Memory B cell (primary cell): ENCODE measurements at places on chromosomes 7 and 10.

DNA sequence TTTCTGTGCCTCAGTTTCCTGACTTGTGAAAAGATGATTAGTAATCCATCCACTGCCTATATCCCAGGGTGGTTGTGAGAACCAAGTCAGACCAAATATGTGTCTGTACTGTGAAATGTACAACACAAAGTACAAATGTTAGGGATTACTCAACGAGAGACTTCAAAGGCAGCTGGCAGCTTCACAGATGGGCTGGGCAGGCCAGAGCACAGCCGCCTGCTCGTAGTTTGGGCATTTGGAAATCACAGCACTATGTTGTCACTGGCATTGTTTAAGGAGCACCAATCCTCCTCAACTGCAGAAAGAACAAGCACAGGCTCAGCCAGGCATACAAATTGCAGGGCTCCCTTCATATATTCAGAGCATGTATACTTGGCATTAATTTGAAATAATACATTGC lies 64.5 kb upstream of the C10orf90 start:
- H3K27me3 ChIP-seq: no peaks in the 10 kb centered on the region
- no peak overlapping the region for H3K27ac ChIP-seq
- H3K36me3 ChIP-seq: no peaks in the 10 kb centered on the region
- no peak overlapping the region for H3K4me3 ChIP-seq

DNA sequence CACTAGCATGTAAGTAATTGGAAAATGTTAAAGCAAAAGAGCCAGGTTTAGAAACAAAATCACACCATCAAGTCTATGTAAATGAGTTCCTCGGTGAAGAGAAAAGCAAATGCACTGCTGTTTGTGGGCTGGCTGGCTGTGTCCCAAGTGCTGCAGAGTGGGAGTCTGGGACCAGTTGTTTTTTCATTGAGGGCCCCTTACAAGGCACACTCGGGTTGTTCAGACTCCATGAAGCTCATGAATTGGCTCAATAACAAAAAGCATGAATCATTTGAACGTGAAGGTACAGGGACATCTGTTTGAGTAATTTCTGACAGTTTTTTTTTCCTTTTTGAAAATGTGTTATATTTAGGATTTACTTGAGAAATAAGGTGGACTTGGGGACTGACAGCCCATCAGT lies 28.0 kb downstream of the GRK5 start:
- no peak overlapping the region for H3K4me3 ChIP-seq
- DNase-seq: no peak
- H3K36me3 ChIP-seq: peaks cover 9% of the 10 kb centered on the region
- peaks cover 40% of the 10 kb centered on the region for H3K4me1 ChIP-seq
- H3K27me3 ChIP-seq: no peaks in the 10 kb centered on the region
- H3K27ac ChIP-seq: peak overlapping the region; percentile 80

GRCh38 chr7:111239437-111239836 lies 148.5 kb downstream of the LRRN3 start:
- H3K4me3 ChIP-seq: no peak overlapping the region
- H3K4me1 ChIP-seq: peaks cover 14% of the 10 kb centered on the region
- H3K27ac ChIP-seq: peak overlapping the region; percentile 1
- no peaks in the 10 kb centered on the region for H3K27me3 ChIP-seq

DNA sequence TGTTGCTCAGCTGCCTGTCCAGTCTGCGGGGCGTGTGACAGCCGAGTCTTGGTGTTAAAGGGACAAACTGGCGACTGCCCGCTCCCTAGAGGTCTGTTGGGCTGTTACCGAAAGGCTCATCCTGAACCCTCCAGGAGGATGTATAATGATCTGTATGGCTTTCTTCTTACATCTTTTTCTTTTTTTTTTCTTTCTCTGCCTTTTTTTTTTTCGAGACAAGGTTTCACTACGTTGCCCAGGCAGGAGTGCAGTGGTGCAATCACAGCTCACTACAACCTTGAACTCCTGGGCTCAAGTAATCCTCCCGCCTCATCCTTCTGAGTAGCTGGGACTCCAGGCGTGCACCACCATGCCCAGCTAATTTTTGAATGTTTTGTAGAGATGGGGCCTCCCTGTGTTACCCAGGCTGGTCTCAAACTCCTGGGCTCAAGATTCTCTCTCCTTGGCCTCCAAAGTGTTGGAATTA lies 857 bp downstream of the INTS15 start:
- H3K4me1 ChIP-seq: peaks cover 9% of the 10 kb centered on the region
- no peak for DNase-seq
- H3K27ac ChIP-seq: peak overlapping the region; percentile 77
- peak overlapping the region; percentile 88 for H3K4me3 ChIP-seq

DNA sequence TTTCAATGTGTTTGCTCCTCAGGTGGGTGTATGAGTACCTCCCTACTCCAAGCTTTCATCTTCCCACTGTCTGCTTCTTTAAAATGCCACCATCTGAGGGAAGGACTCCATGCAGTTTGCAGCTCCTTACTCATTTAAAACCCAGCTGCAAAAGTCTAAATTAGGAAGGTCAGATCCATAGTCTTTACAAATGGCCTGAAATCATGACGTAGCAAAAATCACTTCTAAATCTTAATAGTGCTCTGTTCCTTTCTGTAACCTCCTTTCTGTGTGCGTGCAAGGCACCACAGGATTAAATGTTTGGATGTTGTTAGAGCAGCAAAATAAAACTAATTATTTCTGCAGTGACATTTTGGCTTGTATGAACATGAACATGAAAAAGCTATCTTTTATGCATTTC lies 366.9 kb upstream of the IGFBP3 start:
- H3K4me1 ChIP-seq: no peaks in the 10 kb centered on the region
- H3K27me3 ChIP-seq: no peaks in the 10 kb centered on the region
- H3K27ac ChIP-seq: no peak overlapping the region
- H3K4me3 ChIP-seq: no peak overlapping the region
- no peak for DNase-seq

GRCh38 chr10:58465629-58466028 lies 47.0 kb upstream of the BICC1 start:
- peaks cover 2% of the 10 kb centered on the region for H3K27me3 ChIP-seq
- H3K4me3 ChIP-seq: no peak overlapping the region
- H3K4me1 ChIP-seq: no peaks in the 10 kb centered on the region
- H3K27ac ChIP-seq: no peak overlapping the region
- H3K36me3 ChIP-seq: no peaks in the 10 kb centered on the region
- no peak for DNase-seq

- no peak overlapping the region for H3K27ac ChIP-seq
- H3K27me3 ChIP-seq: peaks cover 1% of the 10 kb centered on the region
- no peak overlapping the region for H3K4me3 ChIP-seq
Measured at GRCh38 chr7:87810130-87810529, 66.0 kb downstream of the SLC25A40 start.

DNA sequence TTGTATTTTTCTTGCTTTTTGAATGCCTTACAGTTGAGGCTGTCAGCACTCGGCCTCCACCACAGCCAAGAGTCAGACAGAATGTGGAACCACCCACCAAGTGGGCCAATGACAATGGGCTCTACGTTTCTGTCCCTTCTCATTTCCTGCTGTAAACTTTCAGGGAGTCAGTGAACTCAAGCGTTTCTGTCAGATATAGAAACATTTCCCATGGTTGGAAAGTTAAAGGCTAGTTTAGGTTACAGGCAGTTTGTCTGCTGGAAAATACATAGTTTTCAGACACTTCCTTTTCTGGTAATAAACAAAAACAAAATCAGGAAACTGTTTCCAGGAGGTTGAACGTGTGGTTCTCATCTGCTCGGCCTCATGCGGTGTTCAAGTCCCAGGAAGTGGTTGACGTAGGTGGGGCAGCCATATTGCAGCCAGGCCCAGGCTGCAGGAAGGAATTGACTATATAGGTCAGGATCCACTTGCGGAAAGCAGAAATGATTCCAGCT lies 245.1 kb downstream of the CAMK1D start:
- H3K4me1 ChIP-seq: peaks cover 46% of the 10 kb centered on the region
- H3K27ac ChIP-seq: peak overlapping the region; percentile 54
- no peak for DNase-seq

DNA sequence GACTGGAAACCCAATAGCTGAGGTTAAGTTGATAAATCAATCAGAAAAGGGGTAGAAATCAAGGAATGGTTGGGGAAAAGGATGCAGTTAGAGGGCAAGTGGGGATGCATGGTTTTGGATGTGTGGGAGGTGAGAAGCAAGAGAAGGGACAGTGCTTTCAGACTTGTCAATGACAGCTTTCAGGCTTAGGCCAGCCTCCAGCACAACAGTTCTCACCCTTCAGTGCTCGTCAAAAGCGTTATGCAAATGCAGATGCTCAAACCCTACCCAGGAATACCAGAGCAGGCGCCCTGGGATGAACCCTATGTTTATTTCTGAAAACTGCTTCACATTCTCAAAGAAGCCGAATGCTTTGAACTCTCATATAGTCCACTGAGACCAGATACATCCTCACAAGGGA lies 74.0 kb downstream of the AOAH start:
- peaks cover 2% of the 10 kb centered on the region for H3K36me3 ChIP-seq
- no peak for DNase-seq
- H3K27me3 ChIP-seq: peaks cover 12% of the 10 kb centered on the region

- no peak for DNase-seq
- H3K27ac ChIP-seq: no peak overlapping the region
- no peaks in the 10 kb centered on the region for H3K36me3 ChIP-seq
- H3K27me3 ChIP-seq: peaks cover 3% of the 10 kb centered on the region
- no peaks in the 10 kb centered on the region for H3K4me1 ChIP-seq
- H3K4me3 ChIP-seq: no peak overlapping the region
Measured at GRCh38 chr10:99364125-99364524, 35.0 kb downstream of the CNNM1 start.

- H3K4me3 ChIP-seq: no peak overlapping the region
- DNase-seq: no peak
- H3K36me3 ChIP-seq: peaks cover 32% of the 10 kb centered on the region
Measured at GRCh38 chr7:107924841-107925504, 34.0 kb downstream of the DLD start.

- H3K36me3 ChIP-seq: peaks cover 5% of the 10 kb centered on the region
- peaks cover 38% of the 10 kb centered on the region for H3K4me1 ChIP-seq
- H3K27me3 ChIP-seq: no peaks in the 10 kb centered on the region
- DNase-seq: no peak
Measured at GRCh38 chr10:87869773-87870551, 6.5 kb downstream of the PTEN start.

- no peak overlapping the region for H3K27ac ChIP-seq
- no peaks in the 10 kb centered on the region for H3K4me1 ChIP-seq
- H3K4me3 ChIP-seq: no peak overlapping the region
Measured at GRCh38 chr7:54802841-54803240, 43.8 kb upstream of the SEC61G start.

GRCh38 chr10:19826712-19827111 lies 10.5 kb downstream of the PLXDC2 start:
- no peak overlapping the region for H3K27ac ChIP-seq
- no peaks in the 10 kb centered on the region for H3K36me3 ChIP-seq
- H3K4me1 ChIP-seq: no peaks in the 10 kb centered on the region
- H3K27me3 ChIP-seq: no peaks in the 10 kb centered on the region
- H3K4me3 ChIP-seq: no peak overlapping the region

DNA sequence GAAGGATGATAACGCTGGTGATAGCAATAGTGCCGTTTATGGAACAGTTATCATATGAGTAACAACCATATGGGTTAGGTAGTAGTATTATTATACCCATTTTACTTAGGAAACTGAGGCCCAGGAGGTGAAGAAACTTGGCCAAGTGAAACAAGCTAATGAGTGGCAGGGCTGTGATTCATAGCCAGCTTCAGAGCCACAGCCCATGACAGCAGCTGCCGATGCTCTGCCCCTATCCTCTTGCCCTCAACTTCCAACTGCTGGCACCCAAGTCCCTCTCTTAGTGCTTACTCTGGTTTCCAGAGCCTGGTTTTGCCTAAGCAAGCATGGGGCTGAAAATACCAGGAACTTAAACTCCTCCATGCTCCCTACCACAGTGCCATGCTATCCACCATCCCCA lies 12.3 kb downstream of the SH3PXD2A start:
- H3K36me3 ChIP-seq: no peaks in the 10 kb centered on the region
- no peak overlapping the region for H3K4me3 ChIP-seq
- no peak for DNase-seq
- H3K27me3 ChIP-seq: peaks cover 6% of the 10 kb centered on the region

DNA sequence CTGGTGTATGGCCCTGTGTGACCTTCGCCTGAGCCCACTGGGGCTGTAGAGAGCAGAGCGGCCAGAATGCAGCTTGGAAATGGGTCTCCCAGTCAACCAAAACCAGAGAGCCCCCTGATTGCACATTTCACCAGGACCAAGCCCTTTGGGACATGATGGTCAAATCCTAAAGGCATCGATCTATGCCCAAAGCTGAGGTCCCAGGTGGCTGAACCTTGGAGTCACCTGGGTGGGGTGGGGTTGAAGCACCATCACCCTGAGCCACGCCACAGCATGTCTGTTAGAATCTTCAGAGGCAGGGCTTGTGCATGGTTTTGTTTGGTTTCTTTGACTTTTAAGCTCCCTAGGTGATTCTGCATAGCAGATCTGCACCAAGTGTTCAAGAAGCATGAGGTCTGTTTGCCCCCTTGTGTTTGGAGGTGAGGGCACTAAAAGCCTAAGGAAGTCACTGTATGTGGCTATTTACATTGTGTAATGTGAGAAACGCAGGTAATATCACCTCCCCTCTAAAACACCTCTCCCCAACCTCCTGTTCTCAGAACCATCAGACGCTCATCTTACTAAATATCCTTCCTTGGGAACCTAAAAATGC lies 9.6 kb downstream of the PKD1L1 start:
- no peak overlapping the region for H3K27ac ChIP-seq
- no peaks in the 10 kb centered on the region for H3K36me3 ChIP-seq
- H3K4me3 ChIP-seq: no peak overlapping the region
- no peaks in the 10 kb centered on the region for H3K27me3 ChIP-seq

GRCh38 chr7:23298141-23298881 lies 828 bp upstream of the MALSU1 start:
- peak overlapping the region; percentile 88 for H3K4me3 ChIP-seq
- peaks cover 29% of the 10 kb centered on the region for H3K4me1 ChIP-seq
- DNase-seq: no peak

DNA sequence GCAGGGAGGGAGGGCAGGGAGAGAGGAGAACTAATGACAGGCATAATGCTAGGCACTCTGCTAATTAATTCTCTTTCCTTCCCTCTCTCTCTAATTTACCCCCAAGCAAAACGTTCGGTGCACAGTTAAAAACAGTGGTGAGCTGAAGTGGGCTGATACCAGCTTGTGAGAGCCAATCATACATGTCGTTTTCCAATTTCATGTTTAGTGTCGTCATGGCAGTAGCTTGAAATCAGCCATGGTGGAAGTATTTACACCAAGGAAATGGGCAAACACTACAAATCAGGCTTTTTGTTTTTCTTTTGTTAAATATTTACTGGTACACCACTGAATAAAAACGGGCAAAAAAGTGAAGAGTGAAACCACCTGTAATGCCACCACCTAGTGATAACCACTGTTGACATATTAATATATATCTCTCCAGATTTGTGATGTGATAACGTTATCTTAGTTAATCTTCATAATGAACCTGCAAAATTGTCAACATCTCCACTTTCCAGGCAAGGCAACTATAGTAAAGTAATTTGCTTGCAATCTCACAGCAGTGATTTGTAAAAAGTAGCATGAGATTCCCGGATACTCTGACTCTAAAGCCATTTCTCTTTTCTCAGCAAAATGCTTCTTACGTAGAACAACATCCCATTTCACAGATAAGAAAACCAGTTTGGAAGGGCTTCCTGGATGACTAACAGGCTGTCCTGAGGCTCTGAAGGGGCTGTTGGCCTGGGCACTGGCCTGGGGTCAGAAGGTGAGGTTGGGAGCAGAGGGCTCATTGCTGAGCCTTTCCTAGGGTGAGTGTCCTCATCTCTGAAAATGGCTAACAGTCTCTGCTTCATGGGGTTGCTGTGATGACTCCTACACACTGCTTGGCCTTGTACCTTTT lies 83.7 kb downstream of the ATXN7L1 start:
- no peak overlapping the region for H3K27ac ChIP-seq
- peaks cover 2% of the 10 kb centered on the region for H3K4me1 ChIP-seq
- H3K4me3 ChIP-seq: no peak overlapping the region
- H3K27me3 ChIP-seq: peaks cover 4% of the 10 kb centered on the region
- DNase-seq: no peak
